Activated T-helper 9 cell treated with anti-CD3 and anti-CD28 coated beads, Interleukin-2, amount 50 U/mL, for 16 hours (primary cell): ENCODE measurements at places on chromosomes 11 and 22.

GRCh38 chr11:31132531-31133421, 236.8 kb downstream of the DCDC1 start:
- no peak for DNase-seq

- DNase-seq = no peak
Measured at GRCh38 chr11:100624346-100624745, 62.7 kb upstream of the ARHGAP42 start.

DNA sequence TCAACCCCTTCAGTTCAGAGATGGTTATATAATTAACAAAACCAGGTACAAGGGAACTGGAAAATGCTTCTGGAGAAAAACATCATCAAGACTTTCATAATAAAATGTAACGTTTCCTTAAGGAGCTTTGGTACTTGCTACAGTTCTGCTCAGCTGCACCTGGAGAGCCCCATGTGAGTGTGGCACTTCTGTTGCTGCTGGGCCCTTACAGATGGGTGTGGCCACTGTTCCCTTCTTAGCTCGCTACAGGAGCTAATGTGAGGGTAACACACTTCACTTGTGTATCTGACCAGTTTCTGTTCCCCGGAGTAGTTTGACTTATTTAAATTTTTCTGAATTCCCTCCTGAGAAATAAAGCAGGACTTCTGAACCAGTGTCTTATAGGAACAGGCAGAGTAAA, 4.0 kb downstream of the POU2AF3 start:
- no peak for DNase-seq

- no peak for DNase-seq
Measured at GRCh38 chr22:42319386-42319785, 48.9 kb upstream of the TCF20 start.

- no peak for DNase-seq
Measured at GRCh38 chr11:2143799-2144543, 4.8 kb upstream of the IGF2 start.

DNA sequence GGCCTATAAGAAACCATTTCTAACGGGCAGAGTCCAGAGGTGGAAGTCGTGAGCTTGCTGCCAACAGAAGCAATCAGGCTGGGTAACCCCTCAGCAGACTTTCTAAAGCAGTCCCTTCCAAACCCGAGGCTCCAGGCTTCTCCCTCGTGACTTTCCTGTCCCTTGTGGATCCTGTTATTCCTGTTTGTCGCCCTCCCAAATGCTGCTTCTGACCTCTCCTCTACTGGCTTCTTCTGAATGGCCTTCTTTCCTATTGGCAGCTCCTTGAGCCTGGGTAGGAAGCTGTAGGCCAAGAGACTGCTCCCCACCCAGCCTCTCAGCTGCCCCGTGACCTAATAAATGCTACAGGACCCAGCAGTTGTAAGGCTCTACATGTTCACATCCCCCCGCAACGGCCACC, 35.0 kb downstream of the MAFF start:
- no peak for DNase-seq

GRCh38 chr11:108117746-108118371, 3.5 kb upstream of the ACAT1 start:
- no peak for DNase-seq

DNA sequence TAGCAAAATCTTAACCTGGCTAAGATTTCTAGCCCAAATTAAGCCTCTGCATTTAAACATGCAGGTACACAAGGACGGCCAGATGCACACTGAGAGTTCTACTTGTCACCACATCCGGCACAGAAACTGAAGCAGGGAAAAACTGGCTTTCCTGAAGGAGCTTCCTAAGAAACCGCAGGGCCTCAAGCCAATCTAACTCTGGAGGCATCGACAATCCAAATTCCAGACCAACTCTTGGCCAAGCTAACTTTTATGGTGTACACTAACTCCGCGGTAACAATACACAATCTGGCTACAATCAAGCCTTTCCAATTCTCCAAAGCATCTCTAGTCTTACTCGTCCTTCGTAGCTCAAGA, 1.2 kb downstream of the MSANTD2 start:
- DNase-seq = no peak

DNA sequence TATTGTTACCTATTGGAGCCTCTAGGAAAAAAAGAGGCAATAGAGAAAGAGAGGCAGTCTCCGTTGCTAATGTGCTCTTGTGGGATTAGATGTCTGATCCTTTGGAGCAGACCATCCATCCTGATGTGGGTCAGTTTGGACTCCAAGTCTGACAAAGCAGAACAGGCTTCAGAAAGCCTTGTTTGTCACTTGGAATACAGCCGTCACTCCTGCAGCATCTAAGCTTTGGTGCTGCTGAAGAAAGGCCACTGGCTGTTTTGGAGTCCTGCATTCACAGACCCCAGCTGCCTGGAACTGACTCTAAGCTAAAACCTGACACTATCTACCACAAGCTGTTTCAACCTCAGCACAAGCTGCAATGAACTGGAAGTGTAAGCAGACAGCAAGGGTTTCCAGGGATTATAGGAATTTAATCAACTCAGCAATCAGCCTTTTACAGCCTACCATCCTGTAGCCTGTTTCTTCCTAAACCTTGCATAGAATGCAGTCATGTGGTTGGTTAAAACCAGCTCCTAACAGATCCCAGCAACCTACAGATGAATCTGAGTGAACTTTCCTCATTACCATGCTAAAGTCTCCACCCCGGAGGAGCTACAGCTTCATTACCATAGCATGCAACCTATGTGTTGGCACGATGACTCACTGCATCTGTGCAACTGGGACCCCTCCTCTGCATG, 3.7 kb upstream of the PLAAT4 start:
- no peak for DNase-seq

- no peak for DNase-seq
Measured at GRCh38 chr11:118314988-118315411, 10.5 kb downstream of the CD3E start.

GRCh38 chr22:30636226-30637077, 871 bp downstream of the SLC35E4 start:
- no peak for DNase-seq

- DNase-seq = no peak
Measured at GRCh38 chr11:76453248-76453647, 8.4 kb downstream of the EMSY start.

- no peak for DNase-seq
Measured at GRCh38 chr22:46239261-46240048, 10.6 kb downstream of the CDPF1 start.

- DNase-seq = no peak
Measured at GRCh38 chr22:32203181-32204039, 1.5 kb downstream of the RFPL2 start.

DNA sequence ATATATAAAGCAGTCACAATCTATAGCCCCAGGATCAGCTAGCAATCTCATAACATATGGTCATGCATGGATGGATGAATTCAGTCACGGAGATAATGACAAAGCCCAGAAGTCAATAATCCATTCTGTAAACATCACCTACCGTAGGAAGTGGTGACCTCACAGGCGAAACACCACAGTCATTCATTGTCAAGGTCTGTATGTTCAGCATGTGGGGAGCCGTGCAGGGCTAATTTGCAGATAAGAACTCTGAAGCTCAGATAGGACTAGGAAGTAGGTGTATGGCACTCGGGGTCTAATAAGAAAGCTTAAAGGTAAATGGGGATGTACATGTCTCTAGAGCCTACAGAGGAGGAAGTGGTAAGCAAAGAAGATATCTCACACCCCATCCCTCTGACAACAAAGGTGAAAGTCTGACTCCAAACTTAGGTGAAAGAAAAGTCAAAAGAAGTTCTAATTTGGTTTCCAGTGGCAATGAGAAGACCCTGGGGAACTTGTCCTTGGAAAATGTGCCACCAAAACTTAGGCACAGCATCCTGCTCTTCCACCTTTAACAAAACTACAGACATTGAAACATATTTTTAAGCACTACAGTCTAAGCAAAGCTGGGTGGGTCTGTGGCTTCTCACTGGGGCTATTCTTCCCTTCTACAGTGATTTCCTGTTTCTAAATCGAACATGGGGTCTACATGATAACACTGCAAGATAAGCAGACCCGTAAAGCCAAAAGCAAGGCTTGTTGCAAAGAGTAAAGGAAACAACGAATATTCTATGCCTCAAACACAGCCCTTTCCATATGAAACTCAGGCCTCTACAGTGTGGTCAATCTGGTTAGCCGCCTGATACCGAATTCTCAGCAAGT, 5.2 kb downstream of the CRTAM start:
- peak; percentile 3 for DNase-seq

DNA sequence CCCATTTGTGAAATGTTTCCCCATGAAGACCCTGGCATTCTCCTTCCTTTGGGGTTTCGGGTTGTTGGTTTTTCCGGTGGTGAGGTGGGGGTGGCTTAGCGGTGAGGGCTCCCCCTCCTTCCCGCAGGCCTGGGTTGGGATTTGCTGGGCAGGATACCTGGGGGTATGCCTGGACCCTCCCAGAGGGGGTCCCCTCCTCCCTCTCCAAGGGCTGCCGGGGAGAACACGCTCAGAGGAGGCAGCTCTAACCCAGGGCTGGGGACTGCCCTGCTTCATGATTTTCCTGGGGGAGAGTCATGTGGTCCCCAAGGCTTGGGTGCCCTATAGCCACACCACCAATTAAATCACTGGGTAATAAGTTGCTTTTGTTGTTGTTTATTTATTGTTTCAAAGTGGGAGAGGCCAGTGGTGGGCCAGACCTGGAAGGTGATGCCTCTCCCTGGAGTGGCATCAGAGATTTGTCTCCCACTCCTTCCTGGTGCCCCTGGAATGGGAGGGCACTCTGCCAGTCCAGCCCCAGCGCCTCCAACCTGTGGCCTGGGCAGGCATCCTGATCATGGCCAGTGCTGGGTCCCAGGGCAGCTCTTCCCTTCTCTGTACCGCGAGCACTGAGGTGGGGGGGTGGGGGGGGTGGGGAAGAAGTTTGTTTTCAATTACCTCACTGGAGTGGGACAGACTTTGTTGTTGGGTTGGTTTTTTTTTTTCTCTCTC, 1.3 kb upstream of the CLCF1 start:
- DNase-seq = no peak

GRCh38 chr11:58926695-58927094, 12.6 kb upstream of the GLYATL1 start:
- DNase-seq = no peak

DNA sequence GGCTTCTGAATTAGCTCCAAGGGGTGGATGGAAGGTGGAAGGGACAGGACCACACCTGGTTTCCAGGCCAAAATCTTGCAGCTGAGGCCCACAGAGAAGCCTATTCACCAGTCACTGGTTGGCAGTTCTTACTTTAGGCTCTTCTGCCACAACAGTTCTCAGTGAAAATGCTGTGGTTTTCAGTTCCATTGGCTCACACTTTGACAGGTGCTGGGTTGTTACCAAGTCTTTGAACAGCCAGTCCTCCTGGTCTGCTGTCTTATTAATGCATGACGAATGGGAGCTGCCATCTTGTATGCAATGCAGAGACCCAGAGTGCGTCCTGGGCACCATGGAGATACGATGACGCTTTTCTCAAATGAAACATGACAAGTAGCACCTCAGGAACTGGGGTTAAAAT, 232.0 kb upstream of the ZBED5 start:
- DNase-seq = no peak

DNA sequence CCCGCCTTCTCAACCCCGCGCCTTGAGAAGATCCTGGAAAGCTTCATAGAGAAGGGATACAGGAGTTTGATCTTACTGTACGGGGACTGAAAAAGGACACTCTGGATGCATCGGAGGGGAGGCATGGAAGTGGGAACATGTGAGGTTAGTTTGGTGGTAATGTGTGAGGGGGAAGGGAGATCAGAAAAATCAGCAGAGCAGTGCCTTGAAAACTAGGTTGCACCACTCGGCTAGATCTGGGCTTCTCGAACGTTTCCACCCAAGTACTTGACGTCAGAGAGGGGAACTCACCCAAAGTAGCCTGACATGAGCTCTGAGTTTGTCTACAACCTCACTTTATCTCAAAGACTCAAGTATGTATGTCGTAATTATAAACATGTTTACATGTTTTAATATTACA, 14.5 kb downstream of the USP35 start:
- DNase-seq = peak; percentile 11

GRCh38 chr11:126564566-126564965, 209.1 kb downstream of the ST3GAL4 start:
- no peak for DNase-seq

DNA sequence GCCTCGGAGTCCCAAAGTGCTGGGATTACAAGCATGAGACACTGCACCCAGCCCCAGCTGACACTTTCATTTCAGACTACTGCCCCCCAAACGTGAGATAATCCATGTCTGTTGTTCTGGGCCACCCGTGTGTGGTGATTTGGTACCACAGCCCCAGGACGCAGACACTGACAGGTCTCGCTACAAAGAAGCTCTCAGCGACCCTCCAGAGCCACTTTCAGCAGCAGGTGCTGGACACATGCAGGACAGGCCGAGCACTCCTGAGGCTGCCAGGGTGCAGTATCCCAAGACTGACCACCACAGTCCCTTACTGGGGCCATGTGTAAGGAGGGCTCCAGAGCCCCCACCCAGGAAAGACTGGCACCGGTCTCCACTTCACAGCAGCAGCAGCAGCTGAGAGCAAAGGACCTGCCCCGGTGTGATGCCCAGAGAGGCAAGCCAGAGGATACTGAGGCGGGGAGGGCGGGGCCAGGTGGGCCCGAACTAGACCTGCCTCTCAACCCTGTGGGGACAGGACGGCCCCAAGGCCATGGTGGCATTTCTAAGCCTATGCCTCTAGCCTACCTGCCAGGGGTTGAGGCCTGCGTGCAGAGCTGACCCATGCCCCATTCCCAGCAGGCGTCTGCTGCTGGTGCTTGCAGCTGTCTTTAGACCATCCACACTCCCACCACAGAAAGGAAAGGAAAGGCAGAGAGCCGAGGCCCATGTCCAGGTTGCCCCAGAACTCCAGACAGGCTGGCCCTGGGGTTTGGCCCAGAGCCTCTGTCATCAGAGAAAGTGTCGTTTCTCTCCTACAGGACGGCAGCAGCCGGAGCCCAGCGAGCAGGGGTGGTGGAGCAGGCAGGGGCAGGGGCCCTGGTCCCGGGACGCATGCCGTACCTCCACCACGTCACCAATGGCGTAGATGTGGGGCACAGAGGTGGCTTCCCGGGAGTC, 28.0 kb upstream of the GNB1L start:
- DNase-seq = no peak

- DNase-seq = no peak
Measured at GRCh38 chr11:68998390-68998911, 14.6 kb downstream of the MRGPRF start.

- no peak for DNase-seq
Measured at GRCh38 chr22:41844513-41844912, 11.6 kb downstream of the SREBF2 start.

DNA sequence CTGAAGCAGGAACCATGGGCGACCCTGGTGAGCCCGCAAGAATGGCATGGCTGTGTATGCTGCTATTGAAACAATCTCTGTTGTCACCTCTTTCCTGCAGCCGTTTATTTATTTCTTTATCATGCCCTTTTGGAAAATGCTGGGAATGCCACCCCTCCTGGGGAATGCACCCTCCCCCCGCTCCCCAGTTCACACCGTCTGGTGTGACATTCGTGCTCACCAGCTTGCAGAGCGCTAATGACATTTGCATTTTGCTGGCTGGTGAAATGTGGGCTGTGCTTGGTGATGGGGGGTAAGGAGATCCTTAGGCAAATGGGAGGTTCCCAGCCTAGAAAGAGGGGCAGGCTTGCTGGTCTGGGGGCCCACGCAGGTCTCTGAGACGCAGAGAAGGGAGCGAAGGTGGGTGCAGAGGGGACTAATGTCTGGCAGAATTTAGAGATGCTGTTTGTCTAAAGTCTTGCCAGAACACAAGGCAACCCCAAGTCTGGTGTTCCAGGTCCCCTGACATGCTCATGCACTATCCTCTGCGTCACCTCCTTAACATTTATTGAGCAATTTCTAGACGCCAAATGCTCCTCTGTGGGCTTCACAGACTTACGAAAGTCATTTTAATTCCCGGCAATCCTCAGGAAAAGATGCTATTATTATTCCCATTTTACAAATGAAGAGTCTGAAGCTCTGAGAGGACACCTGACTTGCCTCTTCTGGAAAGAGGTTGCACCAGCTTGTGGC, 91.7 kb downstream of the TP53I11 start:
- DNase-seq = no peak
